ENCODE measurements at places on chromosomes 3 and 15.
A peak's percentile ranks its signal among the peaks of the same experiment; 100 is the strongest.

- no peak for DNase-seq
Measured at GRCh38 chr3:184663356-184663755, 48.5 kb downstream of the MAGEF1 start.

- DNase-seq: no peak
Measured at GRCh38 chr15:54564166-54564565, 585.9 kb downstream of the UNC13C start.

DNA sequence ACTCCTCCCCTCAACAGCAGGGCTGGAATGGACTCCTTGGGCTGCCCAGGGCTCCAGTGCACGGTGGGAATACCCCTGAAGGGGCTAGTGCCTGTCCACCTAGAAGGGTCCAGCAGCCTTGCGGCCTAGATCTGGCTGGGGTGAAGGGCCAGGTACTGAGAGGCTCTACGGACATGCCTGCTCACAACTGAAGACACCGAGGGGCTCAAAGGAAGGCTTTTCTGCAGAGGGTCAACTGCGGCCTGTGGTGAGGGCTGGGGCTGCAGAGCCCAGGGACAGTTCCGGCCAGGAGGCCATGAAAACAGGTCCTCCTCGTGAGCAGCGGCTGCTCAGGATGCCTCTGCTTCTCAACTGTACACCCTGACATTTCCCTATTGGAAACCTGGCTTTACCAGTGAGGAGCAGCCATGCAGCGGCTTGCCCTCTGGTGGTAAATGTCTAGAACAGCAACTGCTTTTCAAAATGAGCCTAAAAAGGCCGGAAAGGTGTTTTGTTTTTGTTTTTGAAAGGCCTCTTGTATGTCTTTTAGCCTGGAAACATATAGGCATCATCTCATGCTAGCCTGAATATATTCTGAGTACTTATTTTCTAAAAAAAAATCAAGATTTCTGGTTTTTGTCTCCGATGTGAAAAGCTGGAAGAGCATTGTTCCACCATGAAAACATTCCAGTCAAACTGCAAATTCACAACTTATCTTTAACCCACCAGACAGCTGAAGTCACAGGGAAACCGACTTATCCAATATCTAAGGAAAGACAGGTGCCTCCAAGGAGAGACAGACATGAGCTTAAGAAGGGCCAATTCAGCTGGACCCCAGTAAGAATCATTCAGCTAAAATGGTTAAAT lies 163.4 kb downstream of the KLF13 start:
- peak; percentile 46 for DNase-seq

DNA sequence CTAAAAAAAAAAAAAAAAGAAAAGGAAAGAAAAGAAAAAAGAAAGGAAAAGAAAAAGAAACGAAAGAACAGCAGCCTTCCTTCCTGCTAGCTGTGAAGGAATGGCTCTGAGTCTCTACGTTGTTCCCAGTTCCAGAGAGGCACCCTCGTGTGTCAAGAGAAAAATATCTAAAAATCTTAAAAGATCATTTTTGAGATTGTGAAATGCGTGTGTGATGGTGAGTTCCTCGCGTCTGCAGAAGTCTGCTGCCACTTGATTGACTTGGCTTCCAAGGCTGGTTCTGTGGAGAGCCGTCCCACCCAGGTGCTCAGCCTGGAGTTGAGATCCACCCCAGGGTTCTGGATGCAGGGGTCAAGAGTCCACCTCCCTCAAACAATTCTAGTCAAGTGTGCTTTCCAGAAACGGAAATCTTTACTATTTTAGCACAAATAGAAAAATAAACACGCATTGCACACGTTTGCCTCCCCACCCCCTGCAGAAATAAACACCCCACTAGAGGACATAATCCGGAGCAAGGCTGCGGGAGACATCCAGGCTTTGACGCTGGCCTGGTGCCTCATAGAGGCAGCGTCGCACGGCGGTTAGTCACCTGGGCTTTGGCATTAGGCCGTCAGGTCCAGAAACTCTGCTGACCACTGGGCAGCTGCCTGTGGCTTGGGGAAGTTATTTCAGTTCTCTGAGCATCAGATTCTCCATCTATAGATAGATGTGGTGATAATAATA lies 265.4 kb downstream of the FAM43A start:
- no peak for DNase-seq

GRCh38 chr3:11522953-11523571 lies 120.7 kb downstream of the VGLL4 start:
- DNase-seq: no peak

DNA sequence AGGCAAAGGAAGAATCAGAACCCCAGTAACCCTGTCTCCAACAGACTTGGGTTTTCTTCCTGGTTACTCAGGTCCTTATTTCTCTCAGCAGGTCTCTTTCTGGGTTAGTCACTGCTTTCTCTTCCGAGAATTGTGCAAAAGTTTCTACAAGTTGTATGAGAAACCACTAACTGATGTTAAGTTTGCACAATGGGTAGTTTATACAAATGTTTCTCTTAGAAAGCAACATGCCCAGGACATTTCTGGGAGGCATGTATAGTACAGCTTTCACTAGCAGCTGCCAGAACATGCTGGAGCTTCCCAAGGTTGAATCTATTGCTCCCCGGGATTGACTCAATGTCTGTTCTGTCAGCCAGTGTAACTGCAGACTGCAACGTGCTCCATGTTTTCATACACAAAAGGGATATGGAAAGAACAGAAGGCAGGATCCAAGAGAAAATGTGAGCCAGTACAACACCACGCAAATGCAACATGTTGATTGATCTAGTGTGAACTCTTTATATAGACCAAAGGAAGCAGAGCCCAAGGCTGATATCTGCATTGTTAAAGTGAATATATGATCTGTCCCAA lies 887.8 kb downstream of the MCTP2 start:
- no peak for DNase-seq

DNA sequence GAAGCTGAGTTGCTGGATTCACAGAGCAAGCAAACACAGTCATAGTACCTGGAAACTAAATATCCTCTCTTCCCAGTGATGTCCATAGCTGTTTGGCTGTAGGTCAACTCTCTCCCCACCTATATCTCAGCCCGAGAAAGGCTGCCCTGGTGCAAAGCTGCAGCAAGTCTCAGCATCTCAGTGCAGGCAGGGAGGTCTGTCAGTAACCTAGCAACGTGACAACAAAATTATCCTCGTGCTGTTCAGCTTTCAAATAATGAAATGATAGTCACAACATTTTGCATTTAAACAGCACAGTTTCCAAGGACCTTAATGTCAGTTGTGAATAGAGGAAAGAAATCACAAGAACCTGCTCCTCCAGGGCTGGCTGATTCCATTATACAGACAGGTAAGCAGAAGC lies 83.6 kb downstream of the CHST2 start:
- no peak for DNase-seq

DNA sequence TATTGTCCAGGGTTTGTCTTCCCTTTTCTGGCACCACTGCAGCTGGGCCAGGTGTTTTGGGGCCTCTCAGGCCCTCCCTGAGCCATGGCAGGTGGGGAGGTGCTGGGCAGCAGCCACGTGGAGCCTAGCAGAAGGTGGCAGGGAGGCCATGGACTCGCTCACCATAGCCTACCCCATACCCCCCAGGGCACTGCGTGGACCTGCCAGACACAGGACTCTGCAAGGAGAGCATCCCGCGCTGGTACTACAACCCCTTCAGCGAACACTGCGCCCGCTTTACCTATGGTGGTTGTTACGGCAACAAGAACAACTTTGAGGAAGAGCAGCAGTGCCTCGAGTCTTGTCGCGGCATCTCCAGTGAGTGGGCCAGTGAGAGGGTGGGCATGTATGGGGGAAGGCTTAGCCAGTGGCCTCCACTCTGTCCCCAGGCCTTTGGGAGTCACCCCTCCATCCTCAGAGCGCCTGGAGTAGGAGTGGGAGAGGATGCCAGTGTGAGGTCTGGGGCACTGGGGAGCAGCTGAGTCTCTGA lies 11.9 kb downstream of the SPINT1 start:
- no peak for DNase-seq

DNA sequence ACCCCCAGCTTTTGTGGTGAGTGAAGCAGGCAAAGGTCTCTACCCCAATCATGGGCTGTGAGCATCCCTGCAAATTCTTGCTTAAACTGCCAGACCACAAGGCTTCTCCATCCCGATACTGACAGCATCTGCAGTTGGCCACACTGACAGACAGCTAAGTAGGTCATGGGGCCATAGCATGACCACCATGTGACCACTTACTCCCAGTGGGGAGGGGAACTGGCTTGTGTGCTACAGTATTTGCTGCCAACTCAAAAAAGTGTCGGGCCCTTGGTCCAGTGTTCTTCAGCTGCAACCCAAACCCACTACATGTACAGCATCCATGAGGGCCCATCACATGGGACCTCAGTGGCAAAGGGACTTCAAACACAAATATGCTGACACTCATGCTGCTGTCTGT lies 103.4 kb downstream of the SEC22A start:
- DNase-seq: no peak

GRCh38 chr3:10759495-10759894 lies 56.5 kb upstream of the SLC6A11 start:
- no peak for DNase-seq

DNA sequence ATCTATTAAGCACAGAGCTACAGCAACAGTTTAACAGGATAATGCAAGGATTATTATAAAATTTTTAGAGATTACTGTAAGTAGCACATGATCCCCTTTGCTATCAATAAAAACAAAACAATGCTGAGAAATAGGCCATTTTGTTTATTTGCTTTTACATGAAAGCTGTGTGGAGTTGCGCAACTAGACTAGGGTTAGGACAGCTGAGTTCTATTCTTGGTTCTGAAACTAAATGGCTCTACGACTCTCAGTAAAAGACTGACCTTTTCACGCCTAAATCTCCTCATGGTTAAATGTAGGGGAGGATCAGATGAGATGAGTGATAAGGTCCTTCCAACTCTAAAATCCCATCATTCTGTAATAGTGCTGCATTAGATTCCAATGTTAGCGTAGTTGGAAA lies 25.0 kb downstream of the KCNMB2 start:
- DNase-seq: no peak

GRCh38 chr15:81544385-81544784 lies 170.4 kb upstream of the TMC3 start:
- DNase-seq: no peak

- no peak for DNase-seq
Measured at GRCh38 chr3:183013856-183014255, 33.5 kb upstream of the DCUN1D1 start.

- DNase-seq: no peak
Measured at GRCh38 chr3:124260206-124260915, 268.4 kb upstream of the ROPN1 start.

- DNase-seq: no peak
Measured at GRCh38 chr15:100341239-100341749, 481 bp downstream of the ADAMTS17 start.

DNA sequence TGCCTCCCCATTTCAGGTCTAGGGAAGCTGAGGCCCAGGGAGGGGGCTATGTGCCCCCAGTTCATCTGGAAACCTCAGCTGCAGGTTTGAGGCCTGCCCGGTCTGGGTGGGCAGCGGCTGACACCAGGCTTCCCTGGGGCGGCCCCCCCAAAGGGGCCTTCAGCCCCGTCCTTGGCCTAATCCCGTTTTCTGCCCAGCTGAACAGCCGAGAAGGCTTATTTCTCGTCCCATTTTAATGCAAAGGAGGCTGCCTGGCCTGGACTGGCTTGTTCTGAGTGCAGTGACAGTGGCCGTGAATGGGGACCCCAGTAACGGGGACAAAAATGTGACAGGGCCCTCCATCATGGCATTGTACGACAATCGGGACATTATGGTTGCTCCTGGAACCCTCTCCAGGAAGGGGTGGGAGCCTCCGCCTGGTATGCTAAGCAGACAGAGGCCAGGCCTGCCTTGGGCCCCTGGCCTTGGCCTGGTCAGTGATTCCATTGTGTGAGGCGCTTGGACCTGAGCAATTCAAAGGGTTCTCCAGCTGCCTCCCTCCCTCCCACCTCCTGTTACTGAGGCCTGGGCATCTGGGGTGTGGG lies 93.9 kb downstream of the WNT7A start:
- no peak for DNase-seq

- DNase-seq: no peak
Measured at GRCh38 chr3:100122321-100122720, 8.0 kb upstream of the FILIP1L start.

DNA sequence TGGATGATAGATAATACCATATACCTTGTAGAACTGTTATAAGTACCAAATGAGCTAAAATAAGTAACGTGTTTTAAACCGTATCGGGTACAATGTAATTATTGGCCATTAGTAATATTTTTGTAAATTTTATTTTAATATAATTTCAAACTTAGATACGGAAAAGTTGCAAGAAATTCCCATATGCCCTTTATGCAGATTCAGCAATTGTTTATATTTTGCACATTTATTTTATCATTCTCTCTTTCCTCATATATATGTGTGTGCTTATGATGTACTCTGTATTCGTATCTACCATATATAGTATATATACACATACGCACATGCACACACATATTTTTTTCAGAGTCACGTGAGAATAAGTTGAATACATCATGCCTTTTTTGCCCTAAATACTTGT lies 38.5 kb downstream of the EXOG start:
- DNase-seq: no peak

DNA sequence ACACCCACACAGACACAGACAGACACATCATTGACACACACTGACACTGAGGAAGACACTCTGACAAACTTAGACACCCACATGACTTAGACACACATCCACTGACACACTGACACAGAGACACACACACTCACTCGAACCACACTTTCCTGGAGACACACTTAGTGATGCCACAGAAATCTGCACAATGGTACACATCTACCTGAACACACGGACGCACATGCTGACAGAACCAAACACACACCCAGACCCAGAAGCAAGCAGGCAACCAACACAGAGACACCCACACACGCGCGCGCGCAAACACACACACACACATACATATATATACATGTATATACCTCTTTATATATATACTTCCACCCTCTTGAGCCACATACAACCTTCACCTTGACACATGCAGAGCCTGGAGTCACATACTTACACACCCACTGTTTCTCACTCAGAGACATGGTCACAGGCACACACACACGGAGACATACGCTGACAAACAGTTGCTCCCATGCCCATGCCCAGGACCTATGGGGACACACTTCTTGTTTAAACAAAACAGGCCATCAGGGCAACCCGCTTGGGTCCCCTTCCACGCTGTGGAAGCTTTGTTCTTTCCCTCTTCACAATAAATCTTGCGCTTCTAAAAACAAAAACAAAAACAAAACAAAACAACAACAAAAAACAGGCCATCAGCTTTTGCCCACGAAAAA lies 913 bp upstream of the SCN5A start:
- no peak for DNase-seq

GRCh38 chr3:64924961-64925360 lies 237.2 kb upstream of the ADAMTS9 start:
- no peak for DNase-seq

GRCh38 chr3:39910826-39911464 lies 101.5 kb downstream of the MYRIP start:
- DNase-seq: no peak

GRCh38 chr3:72890166-72890925 lies 2.5 kb downstream of the GXYLT2 start:
- DNase-seq: no peak

DNA sequence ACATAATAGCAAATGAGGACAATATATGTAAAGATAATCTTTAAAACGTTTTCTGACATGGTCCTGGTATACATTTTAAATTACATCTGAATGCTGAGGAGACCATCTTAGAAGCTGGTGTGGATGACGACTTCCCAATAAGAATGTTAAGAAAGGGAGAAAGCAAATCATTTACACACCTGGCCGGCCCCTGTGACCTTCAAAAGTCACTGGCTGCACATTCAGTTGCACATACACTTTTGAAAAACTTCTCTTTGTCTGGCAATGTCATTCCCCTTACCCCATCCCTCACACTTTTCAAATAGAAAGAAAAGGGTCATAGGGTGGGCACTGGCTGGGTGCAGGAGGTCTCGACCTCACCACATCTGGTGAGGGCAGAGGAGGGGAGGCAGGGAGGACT lies 391.0 kb downstream of the MECOM start:
- no peak for DNase-seq

Data from GM06990 (cell line).